ENCODE measurements at places on chromosomes 7 and 10. TPM values are rescaled to one million over a fixed set of nuclear protein-coding genes. Genes with fewer than 3 reads are reported as not detected.

GRCh38 chr10:102779680-102780526, 36.2 kb downstream of the WBP1L start:
- DNase-seq: no peak

DNA sequence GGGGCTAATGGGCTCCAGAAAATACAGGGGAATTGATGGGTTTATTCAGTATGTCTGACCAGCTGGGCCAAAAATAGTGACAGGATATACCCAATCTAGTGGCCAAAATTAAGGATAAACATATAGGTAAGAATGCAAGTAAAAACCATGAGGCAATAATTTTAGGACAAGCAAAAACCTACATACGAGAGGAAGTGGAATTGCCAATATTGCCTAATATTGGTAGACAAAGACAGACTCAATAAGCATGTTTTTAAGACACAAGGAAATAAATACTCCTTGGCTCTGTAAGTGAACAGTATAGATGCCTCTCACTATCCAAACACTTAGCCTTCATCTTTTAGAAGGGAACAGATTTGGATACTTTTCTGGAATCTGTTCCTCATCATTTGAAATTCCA, 51.0 kb downstream of the ATXN7L1 start:
- no peak for DNase-seq

Gene CDNF
- total RNA-seq: 0.48 TPM

Gene ANLN
- 239 TPM for total RNA-seq

Gene NANOS1
- 7.2 TPM for total RNA-seq

Measured in PC-9 (cell line).